ENCODE measurements at places on chromosomes 13 and 19. TPM values are rescaled to one million over a fixed set of nuclear protein-coding genes. Genes with fewer than 3 reads are reported as not detected.

OR10H1 gene
- total RNA-seq: not detected

TNNT1 gene
- 20.5 TPM for total RNA-seq

PLIN4 gene
- total RNA-seq: 0.23 TPM

RDH8 gene
- total RNA-seq: not detected

CYP2A6 gene
- 0.23 TPM for total RNA-seq

ZNF708 gene
- total RNA-seq: 52.8 TPM

SGCG gene
- 0.69 TPM for total RNA-seq

DPF1 gene
- total RNA-seq: 43.8 TPM

SYT3 gene
- total RNA-seq: 36.0 TPM

KLF1 gene
- 0.69 TPM for total RNA-seq

ZNF100 gene
- 13.6 TPM for total RNA-seq

CATSPERD gene
- total RNA-seq: 0.23 TPM

IGFL4 gene
- 3.9 TPM for total RNA-seq

ZNF491 gene
- 14.8 TPM for total RNA-seq

COL4A2 gene
- 69.0 TPM for total RNA-seq

CYSLTR2 gene
- 3.7 TPM for total RNA-seq

GAPDHS gene
- total RNA-seq: not detected

CEACAM21 gene
- 18.0 TPM for total RNA-seq

SIGLEC10 gene
- 3.0 TPM for total RNA-seq

OLFM2 gene
- total RNA-seq: 106 TPM

MLLT1 gene
- total RNA-seq: 27.0 TPM

PSG2 gene
- not detected for total RNA-seq

ABHD17A gene
- total RNA-seq: 48.4 TPM

PRKCG gene
- 5.8 TPM for total RNA-seq

MBD3L4 gene
- not detected for total RNA-seq

ZNF880 gene
- total RNA-seq: 128 TPM

CPB2 gene
- not detected for total RNA-seq

DACT3 gene
- total RNA-seq: 24.0 TPM

ZNF729 gene
- total RNA-seq: 0.23 TPM

SYNGR4 gene
- not detected for total RNA-seq

SERP2 gene
- 22.1 TPM for total RNA-seq

NCAN gene
- total RNA-seq: 241 TPM

GPR12 gene
- 36.7 TPM for total RNA-seq

CEACAM1 gene
- total RNA-seq: 0.23 TPM

DYRK1B gene
- 20.8 TPM for total RNA-seq

DMWD gene
- total RNA-seq: 48.2 TPM

ASF1B gene
- 1.6 TPM for total RNA-seq

ZNF430 gene
- 25.6 TPM for total RNA-seq

MKNK2 gene
- 20.8 TPM for total RNA-seq
